ENCODE measurements at places on chromosomes 12 and 14.

DNA sequence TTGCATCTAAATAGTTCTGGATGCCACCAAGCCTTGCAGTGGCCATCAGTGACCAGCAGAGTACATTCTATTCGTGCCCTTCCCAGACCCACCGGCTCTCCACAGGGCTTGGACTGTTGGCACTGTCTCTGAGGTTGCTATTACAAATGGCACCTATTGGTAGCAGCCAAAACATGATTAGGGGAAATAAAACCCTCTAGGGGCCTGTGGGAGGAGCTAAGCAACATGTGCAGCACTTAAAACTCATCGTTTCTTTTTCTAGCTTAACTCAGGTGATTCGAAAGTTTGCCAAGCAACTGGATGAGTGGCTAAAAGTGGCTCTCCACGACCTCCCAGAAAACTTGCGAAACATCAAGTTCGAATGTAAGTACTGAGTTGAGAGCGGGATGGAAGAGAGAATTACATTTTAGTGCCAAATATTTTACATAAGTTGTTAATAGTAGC is 65.4 kb upstream of the RIC8B start:
- DNase-seq: no peak

DNA sequence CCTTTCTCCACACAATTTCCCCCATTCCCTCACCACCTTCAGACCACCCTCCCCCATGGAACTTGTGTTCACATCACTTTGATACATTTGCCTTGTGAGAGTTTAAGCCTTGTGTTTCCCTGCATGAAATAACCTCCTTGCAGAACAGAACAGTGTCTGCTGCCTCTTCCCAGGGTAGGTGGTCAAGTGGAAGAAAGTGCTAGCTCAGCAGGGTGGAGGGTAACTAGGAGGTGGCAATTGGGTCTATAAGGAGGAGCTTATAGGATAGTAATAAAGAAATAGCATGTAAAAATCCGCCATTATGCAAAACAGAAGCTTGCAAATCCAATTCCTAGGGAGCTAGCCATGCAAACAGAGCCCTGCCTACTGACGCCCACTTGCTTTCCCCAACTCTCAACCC is 13.9 kb upstream of the KRT8 start:
- DNase-seq: no peak

GRCh38 chr12:5661811-5662210 is 229.9 kb downstream of the NTF3 start:
- DNase-seq: no peak

- peak; percentile 42 for DNase-seq
Observed at GRCh38 chr12:45726603-45727300, 2.8 kb upstream of the ARID2 start.

- peak; percentile 63 for DNase-seq
Observed at GRCh38 chr12:51817027-51817953, 31.2 kb downstream of the FIGNL2 start.

DNA sequence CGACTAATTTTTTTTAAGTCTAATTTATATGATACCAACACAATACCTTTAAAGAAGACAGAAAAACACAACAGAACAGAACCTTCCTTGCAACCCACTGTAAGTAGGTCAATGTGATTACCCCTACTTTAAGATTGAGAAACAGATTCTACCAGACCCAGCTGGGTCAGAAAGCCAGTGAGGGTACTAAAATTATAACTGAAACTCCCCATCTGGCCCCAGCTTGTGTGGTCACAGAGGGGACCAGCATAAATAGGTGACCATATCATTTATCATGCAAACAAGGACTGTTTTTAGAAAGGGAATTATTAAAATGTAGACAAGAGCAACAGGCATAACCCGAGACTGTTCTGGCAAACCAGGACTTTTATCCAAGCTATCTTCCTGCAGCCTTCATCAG is 30.1 kb upstream of the FRMD6 start:
- DNase-seq: no peak

GRCh38 chr12:44433659-44434058 is 442.5 kb downstream of the NELL2 start:
- DNase-seq: no peak

- no peak for DNase-seq
Observed at GRCh38 chr14:56650979-56651378, 71.4 kb downstream of the TMEM260 start.

GRCh38 chr12:19890024-19890423 is 450.7 kb downstream of the AEBP2 start:
- no peak for DNase-seq

DNA sequence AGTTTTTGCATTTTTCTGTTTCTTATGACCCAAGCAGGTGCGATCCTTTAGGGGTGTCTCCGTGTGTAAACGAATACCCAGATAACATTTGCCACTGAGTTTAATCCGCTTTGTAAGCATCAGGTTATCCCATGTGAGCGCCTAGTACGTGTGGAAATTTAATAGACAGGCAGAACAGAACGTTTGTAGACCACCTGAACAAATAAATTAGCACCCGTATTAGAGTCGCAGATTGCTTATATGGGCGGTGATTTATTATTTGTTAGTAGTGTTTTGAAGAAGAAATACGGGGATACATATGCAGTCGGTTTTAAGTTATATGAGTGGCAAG is 325 bp downstream of the C12orf60 start:
- no peak for DNase-seq

- DNase-seq: peak; percentile 32
Observed at GRCh38 chr12:127389923-127390322, 877.0 kb upstream of the TMEM132C start.

- DNase-seq: no peak
Observed at GRCh38 chr14:77185093-77185465, 3.5 kb downstream of the TMEM63C start.
